ENCODE measurements at places on chromosomes 16 and 17.

DNA sequence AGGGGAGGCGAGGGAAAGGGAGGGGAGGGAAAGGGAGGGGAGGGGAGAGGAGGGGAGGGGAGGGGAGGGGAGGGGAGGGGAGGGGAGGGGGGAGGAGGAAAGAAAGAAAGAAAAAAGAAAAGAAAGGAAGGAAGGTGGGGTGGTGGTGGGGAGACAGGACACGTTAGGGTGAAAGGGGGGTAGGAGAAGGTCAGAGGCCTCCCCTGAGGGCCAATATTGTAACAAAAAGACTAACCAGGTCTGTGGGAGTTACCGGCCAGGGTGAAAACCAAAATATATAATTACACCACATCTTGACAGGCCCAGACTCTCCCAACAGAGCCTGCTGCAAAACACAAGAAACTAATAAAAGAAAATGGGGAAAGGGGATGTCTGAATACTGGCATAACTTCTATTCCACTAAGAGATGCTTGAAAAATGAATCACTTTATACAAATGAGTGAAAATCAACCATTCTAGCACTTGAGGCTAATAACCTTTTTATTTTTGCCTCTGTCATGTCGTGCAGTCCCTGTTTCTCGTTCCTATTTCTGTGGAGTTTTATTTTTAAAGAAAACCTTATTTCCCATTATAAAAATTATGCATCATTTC lies 10.0 kb downstream of the WDR45B start:
- no peak for DNase-seq

DNA sequence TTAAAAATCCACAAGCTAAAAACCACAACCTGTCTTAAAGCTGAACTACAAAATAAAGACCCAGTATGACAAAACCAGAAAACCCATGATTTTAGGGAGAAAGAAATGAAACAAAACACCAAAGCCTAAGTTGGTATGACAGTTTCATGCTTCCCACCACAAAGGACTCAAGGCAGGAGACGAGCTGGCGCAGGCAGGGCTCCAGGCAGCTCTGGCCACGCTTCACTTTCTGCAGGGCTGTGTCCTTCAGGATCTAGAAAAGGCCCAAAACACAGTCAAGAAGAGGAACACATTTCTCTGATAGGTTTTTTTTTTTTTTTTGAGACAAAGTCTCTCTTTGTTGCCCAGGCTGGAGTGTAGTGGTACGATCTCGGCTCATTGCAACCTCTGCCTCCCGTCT lies 75.3 kb downstream of the WDR59 start:
- no peak for DNase-seq

- peak; percentile 23 for DNase-seq
Measured at GRCh38 chr16:88737298-88738150, 31.2 kb downstream of the CTU2 start.

GRCh38 chr17:68205251-68205807 lies 42.5 kb upstream of the AMZ2 start:
- DNase-seq: no peak

GRCh38 chr16:51919736-51920135 lies 627.2 kb downstream of the TOX3 start:
- DNase-seq: no peak

DNA sequence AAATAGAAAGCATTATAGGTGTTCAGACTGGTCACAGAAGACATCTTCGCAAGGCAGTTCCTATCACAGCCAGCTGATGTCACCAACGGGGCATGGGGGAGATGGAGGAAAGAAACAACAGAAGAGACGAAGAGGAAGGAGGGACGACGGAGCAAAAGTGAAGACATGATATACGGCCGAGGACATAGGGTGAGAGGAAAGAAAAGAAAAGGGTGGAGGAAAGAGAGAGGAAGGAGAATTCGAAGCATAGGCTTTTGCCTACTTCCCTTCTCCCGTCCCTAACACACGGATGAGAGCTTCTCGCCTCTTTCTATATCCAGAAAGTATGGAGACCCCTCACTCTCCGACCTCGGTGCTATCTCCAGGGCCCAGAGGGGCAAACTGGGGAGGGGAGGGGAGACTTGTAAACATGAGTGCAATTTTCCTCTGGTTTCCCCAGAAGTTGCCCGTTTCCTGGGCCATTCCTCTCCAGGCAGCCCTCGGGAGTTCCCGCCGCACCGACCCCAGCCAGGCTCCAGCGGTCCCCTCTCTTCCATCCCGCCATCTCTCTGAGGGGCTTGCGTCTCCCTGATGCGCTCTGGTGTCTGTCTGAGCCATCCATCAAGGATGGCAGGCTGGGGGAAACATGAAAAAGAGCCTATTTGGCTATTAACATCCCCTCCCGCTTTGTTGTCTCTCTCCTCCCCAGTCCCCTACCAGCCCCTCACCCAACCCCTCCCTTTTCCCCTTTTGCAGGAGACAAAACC lies 26.0 kb downstream of the COPZ2 start:
- DNase-seq: no peak

GRCh38 chr17:6779411-6779810 lies 3.4 kb downstream of the FBXO39 start:
- no peak for DNase-seq

DNA sequence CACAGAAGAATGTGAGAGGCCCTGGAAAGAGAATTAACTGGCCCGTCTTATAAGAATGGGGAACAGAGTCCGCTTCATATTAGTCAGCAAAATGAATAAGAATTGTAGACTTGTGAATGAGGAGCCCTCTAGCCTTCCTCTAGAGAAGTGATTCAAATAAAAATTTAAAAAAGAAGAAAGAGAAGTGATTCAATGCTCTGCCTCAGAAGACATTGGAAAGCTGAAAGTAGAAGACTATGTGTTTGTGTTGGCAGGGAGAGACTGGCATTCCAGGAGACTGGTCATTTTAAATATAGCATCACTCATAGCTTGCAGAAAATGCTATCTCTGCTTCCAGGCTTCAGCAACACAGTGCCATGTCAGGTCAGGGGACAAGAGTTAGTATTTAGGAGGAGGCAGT lies 190.6 kb upstream of the HS3ST3A1 start:
- no peak for DNase-seq

DNA sequence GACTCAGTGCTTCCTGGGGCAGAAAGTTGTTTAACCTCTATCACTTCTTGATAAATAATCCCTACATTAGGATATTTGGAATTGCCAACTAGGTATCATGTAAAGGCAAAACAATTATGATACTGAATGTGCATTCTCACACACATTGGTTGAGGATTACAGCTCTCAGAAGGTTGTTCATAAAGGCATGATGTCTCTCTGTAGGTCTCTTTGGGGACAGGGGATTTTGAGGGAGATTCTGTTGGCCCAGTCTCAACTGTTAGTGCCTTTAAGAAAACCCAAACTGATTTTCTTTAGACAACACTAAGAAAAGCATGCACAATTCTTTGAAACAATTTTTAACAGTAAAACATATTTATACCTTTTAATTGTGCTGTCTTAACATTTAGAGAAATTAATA lies 56.5 kb downstream of the GNAO1 start:
- DNase-seq: no peak

DNA sequence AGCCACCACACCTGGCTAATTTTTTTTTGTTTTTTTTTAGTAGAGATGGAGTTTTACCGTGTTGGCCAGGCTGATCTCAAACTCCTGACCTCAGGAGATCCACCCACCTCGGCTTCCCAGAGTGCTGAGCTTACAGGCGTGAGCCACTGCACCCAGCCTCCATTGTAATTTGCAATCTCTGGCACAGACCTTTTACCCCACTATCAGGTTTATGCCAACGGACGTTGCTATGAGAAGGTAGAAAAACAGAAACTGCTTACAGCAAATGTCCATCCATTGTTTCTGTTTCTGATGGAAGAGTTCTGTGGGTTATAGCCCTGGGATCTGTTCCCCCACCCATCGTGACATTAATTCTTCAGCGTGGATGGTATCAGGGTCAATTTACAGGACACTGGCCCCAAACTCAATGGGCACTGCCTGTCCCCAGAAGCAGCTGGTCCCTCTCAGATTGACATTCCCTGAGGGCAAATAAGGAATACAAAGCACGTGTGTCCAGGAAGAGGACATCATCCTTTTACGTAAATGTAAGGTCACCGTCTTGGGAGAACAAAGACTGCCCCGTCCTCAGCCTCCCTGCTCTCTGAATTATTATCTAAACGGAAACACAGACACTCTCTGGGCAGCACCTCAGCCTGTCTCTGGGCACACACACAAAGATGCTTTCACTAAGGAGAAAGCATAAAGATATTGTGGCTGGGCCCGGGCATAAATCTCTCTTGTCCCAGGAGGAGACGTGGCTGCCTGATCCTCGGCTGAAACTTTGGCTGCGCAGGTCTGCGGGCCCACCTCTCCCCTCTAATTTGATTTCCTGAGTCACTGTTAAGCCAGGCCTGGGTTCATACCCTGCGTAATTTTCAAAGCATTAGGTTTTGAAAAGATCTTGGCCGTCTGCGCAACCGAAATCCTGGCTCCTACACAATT lies 5.2 kb downstream of the KCNG4 start:
- DNase-seq: no peak

DNA sequence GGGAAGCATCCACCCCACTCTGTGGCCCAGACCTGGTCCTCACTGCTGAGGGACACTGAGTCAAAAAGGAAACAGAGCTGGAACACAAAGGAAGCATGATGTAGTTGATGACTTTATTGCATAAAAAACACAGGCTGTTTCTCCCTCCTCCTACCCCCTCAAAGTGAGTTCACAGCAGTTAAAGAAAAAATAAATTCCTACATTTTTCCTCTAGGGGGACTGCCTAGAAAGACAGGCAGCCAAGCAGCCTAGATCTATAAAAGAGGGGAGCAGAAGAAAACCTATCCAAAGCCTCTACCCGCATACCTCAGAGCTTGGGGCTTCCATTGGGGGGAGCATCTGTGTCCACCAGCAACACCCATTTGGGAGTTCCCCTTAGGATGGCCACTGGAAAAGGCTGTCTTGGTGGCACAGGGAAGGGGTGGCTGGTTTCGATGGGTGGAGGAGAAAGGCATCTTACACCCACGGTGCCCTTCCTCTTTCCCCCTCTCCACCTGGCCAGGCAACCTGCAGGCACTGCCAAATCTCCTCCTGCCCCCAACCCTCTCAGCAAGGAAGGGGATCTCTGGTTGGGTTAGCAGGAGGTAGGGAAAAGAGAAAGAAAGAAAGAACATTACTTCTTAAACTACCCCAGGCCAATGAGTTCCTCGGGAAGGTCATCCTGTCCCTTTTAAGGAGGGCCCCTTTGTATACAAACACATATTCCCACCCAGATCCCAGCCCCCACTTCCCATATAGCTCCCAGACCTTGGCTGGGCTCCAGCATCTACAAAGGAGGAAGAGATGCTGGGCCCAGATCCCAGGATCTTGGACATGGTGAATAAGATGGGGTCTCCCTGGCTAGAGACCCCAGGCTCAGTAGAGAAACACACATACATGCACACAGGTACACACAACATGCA lies 4.0 kb upstream of the SCRN2 start:
- DNase-seq: no peak

DNA sequence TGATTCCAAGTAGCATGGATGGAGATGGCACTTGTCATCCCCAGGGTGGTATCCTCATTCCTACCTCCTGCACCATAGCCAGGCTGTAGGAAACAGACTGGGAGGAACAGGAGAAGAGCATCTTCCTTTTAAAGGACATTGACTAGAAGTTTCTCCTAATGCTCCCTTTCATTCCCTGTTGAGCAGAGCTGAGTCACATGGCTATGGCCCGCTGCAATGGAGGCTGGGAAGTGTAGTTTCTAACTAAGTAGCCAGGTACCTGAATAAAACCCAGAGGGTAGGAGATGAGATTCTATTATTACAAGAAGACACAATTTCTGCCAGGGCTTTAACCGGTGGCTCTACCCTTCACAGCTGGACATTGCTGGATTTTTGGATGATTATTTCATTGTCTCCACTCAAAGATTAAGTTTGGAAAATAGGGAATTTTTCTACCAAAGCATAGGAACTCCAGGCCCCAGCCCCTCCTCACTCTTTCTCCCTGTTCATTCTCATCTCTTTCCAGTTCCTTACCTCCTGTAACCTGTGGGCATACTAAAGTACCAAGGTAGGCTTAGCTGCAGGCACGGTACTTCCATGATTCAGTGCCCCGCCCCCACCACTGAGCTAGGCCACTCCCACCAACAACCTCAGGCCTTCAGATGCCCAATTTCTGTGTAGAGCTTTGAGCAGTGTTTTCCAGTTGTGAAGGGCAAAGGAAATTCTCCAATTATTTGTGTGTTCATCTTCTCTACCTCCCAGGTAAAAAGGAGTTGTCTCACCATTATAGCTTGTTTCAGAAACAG lies 378.3 kb downstream of the CDH13 start:
- no peak for DNase-seq

DNA sequence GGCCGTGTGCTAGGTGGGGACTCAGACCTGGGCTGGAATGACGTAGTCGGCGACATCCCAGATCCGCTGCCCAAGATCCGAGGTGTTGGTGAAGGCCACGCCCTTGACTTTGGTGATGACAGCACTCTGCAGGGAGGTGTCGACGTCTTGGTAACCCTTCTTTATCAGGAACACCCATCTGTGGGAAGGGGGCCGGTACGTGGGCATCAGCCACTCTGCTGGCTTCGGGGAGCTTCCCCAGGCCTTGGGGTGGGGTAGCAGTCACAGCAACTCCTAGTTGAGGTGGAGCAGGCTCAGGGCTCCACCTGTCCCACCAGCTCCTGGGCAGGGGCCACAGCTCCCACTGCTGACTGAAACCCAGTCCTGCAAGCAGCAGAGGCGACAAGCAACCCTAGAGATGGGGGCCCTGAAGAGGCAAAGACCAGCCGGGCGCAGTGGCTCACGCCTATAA lies 4.3 kb downstream of the P2RX5 start:
- no peak for DNase-seq

DNA sequence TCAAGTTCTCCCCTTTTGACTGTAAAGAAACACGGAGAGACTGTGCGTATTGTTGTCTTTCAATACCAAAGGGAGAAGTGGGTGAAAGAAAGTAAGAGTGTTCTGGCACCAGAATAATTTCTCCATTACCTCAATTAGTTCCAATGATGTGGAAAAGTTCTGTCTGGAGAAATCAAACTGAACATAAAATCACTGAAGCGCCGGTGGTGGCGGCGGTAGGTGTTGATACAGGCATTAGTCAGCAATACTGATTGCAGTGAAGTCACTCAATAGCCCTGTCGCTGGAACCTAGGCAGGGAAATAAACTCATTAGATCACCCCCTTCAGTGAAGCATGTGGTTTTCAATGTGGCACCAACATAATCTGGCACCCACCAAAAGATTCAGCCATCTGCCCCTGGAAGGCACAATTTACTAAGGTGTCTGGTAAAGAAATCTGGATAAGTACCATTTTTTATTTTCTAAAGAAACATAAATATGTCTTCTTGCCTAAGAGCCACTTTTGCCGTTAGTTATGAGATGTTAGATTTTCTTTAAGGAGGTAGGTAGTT lies 274.2 kb upstream of the SOX9 start:
- no peak for DNase-seq

GRCh38 chr17:36011201-36011600 lies 6.6 kb downstream of the CCL23 start:
- DNase-seq: no peak

- no peak for DNase-seq
Measured at GRCh38 chr17:73722165-73722564, 77.9 kb upstream of the SDK2 start.

GRCh38 chr17:48486557-48486956 lies 44.3 kb downstream of the HOXB1 start:
- no peak for DNase-seq
